CD4-positive, alpha-beta T cell treated with Interleukin-10 for 1 hour (primary cell): ENCODE measurements at places on chromosomes 6 and 20.

GRCh38 chr6:551405-551804 is 105.5 kb downstream of the HUS1B start:
- no peak for DNase-seq

- no peak for DNase-seq
Measured at GRCh38 chr20:5797843-5798462, 47.8 kb downstream of the SHLD1 start.

DNA sequence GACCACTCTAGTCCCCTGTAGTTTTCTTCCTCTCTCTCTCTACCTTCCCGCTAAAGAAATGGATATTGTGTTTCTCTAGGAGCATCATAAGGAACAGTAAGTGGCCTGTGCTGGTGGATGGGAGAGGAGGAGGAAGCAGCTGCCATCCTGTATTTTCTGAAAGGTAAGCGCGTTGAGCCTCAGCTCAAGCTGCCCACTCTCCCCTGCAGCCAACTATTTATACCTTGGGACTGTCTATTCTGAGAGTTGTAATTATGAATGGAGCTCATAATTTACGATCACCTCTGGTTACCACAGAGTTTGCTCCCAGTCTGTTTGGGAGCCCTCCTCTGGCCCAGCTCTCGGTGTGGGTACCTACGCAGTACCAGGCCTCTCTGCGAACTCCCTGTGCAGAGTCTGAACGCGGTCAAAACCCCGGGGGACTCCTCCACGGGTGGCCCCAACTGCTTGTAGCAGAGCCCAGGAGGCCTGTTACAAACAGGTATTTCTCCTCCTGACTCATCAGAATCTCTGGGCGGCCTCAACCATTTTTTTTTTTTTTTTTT is 285.4 kb downstream of the SMOC2 start:
- DNase-seq, result no peak

DNA sequence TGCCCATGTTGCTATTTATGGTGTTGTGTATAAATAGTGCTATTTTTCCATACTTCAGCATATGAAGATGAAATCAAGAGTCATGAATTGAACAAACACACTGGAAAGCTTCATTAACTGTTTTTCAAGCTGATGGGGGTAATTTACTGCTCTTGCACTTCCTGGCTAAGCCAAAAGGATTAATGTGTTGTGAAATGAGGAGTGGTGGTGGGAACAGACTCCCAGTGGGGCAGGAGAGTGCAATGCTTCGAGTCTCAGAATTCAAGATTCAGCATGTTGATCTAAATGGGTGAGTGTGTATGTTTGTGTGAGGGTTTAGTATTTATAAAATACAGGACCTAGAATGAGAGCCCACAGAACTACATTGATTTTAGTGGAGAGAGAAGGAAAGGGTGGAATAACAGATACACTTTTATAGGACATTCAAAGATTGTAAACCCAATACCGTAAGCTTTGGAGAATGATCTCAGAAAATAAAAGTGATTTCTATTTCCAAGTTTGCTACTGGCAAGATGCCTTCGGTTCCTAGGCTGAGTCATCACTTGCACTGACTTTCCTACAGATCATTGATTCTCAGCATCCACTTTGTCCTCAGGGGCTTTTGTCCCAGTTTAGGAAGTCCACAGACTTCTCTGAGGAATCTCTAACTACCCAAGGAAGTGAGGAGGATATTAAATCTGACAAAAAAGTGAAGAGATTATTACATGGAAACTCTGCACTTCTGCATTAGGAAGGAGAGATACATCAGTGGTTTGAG is 303.6 kb downstream of the TRDN start:
- no peak for DNase-seq

- DNase-seq, result no peak
Measured at GRCh38 chr6:17475606-17476244, 82.3 kb downstream of the CAP2 start.

GRCh38 chr6:80197986-80198385 is 91.5 kb downstream of the BCKDHB start:
- no peak for DNase-seq
